ENCODE measurements at places on chromosomes 5 and 9. TPM values are rescaled to one million over a fixed set of nuclear protein-coding genes. Genes with fewer than 3 reads are reported as not detected.

DNA sequence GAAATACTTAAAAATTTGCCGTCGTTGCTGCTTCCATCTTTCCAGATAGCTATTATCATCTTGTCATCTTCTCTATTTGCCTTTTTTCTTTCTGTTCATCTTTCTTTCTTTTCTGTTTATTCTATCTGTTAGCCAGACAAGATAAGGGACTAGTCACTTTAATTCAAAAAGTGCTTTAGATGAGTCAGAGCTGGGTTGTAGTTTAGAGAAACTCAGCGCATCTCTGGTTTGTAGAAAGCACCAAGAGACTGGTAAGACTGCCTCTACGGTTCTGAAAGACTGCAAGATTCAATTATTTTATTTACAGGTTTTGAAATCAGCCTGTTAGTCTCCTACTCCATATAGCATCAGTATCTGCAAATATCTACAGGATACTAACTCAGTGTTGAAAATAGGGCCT lies 562.8 kb upstream of the RIOK2 start:
- no peak overlapping the region for H3K27ac ChIP-seq
- H3K27me3 ChIP-seq: no peaks in the 10 kb centered on the region
- H3K36me3 ChIP-seq: no peaks in the 10 kb centered on the region

- H3K4me3 ChIP-seq: no peak overlapping the region
- H3K27me3 ChIP-seq: peaks cover 96% of the 10 kb centered on the region
- DNase-seq: no peak
- no peak overlapping the region for H3K27ac ChIP-seq
- H3K36me3 ChIP-seq: no peaks in the 10 kb centered on the region
These were observed 104.0 kb downstream of the COL23A1 start for GRCh38 chr5:178486239-178486641.

DNA sequence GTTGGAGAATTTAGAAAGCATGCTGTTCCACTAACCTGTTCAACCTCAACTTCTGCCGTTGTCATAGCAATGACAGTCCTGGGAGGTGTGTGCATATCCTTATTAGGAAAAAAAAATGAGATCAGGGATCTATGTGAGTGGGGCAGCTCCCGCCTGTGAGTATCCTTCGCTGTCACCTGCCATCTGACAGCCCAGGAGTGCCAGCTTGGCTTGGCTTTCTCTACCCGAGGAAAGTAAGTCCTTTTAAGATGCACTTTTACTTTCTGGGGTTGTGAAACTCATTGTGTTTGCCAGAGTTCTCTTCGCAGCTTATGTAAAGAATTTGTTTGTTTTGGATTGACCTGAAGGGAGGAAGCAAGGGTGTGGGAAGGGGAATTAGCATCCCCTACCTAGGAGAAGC lies 21.8 kb downstream of the PCDHAC2 start:
- DNase-seq: peak; percentile 68

DNA sequence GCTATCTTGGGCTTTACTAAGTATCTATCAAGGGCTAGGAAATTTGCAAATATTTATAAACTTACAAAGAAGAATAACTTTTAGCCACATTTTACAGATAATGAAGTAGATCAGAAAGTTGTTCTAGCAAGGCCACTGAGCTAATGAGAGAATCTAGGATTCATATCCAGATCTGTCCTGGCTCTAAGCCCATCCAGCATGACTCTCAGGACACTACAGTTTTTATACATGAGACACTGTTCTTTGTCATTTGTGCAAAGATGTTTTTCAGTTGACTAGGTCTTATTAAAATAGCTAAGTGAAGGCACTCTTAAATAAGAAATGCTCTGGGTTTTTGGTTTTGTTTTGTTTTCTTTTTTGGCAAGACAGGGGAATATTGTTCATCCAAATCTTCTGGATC lies 273.1 kb downstream of the GABRB2 start:
- no peak overlapping the region for H3K4me3 ChIP-seq
- H3K4me1 ChIP-seq: no peaks in the 10 kb centered on the region
- H3K27ac ChIP-seq: no peak overlapping the region
- no peaks in the 10 kb centered on the region for H3K36me3 ChIP-seq
- no peak for DNase-seq
- no peaks in the 10 kb centered on the region for H3K27me3 ChIP-seq

DNA sequence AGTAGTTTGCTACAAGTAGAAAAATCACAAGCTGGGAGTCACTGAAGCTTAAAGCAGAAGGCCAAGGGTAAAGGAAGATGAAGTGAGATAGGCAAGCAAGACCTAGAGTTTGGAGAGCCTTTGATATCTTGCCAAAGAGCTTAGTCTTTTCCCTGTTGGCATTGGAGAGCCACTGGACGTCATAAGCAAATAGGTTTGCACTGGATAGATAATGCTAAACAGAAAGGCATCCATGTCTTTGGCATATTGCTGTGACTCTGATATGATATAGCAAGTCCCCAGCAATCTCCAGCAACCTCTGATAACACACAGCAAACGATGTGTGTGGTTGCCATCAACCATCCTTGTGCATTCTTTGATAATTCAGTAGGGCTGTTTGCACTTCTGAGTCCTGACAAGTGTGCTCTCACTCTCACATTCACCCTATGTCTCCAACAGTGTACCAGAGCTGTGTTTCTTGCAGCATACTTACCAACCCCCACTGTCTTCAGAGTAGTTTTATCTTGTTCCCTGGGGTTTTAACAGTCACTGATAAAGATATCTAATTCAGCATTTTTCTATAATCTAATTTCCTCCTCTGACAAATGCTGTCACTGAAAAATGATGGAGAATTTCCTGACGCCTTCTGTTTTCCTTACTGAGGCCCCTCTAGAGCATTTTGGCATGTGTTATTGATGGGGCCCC lies 16.9 kb upstream of the FREM1 start:
- no peaks in the 10 kb centered on the region for H3K4me1 ChIP-seq
- H3K4me3 ChIP-seq: no peak overlapping the region
- H3K36me3 ChIP-seq: no peaks in the 10 kb centered on the region

- H3K27ac ChIP-seq: no peak overlapping the region
- no peaks in the 10 kb centered on the region for H3K36me3 ChIP-seq
- no peak for DNase-seq
- H3K27me3 ChIP-seq: no peaks in the 10 kb centered on the region
These were observed 5.9 kb downstream of the EMB start for GRCh38 chr5:50435168-50435567.

- no peak overlapping the region for H3K27ac ChIP-seq
- H3K27me3 ChIP-seq: no peaks in the 10 kb centered on the region
- no peak for DNase-seq
- no peaks in the 10 kb centered on the region for H3K4me1 ChIP-seq
These were observed 73.5 kb upstream of the LRRTM2 start for GRCh38 chr5:138948471-138949222.

- DNase-seq: no peak
- H3K4me1 ChIP-seq: no peaks in the 10 kb centered on the region
- peaks cover 16% of the 10 kb centered on the region for H3K36me3 ChIP-seq
- H3K4me3 ChIP-seq: no peak overlapping the region
- no peaks in the 10 kb centered on the region for H3K27me3 ChIP-seq
- no peak overlapping the region for H3K27ac ChIP-seq
These were observed 64.4 kb downstream of the MCCC2 start for GRCh38 chr5:71651579-71651978.

DNA sequence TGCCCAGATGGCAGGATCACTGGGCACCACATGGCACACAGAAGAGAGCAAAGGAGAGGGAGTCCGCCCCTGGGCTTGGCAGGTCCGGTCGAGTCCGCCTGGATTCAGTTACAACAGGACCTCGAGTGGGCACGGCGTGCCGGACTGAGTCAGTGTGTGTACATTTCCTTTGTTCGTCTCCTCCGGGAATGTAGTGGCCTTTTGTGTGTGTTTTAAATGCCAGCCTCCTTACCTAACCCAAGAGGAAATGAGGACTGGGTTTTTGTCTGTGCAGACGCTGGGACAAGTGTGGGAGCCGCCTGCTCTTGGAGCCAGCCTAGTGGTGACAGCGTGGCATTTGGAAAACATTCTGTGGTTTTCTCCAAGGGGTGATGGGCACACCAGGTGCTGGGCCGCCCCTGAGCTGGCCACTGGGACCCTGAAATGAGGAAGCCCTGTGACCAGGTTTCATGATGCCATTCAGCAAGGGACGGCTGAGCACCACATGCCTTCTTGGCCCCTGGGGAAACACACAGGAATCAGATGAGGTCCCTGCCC lies 9.6 kb downstream of the NEK6 start:
- peak; percentile 88 for DNase-seq
- no peak overlapping the region for H3K4me3 ChIP-seq
- no peak overlapping the region for H3K27ac ChIP-seq

GRCh38 chr5:41686191-41686590 lies 175.8 kb upstream of the PLCXD3 start:
- H3K27ac ChIP-seq: no peak overlapping the region
- no peaks in the 10 kb centered on the region for H3K4me1 ChIP-seq
- no peaks in the 10 kb centered on the region for H3K27me3 ChIP-seq
- no peak overlapping the region for H3K4me3 ChIP-seq
- no peaks in the 10 kb centered on the region for H3K36me3 ChIP-seq
- no peak for DNase-seq

DNA sequence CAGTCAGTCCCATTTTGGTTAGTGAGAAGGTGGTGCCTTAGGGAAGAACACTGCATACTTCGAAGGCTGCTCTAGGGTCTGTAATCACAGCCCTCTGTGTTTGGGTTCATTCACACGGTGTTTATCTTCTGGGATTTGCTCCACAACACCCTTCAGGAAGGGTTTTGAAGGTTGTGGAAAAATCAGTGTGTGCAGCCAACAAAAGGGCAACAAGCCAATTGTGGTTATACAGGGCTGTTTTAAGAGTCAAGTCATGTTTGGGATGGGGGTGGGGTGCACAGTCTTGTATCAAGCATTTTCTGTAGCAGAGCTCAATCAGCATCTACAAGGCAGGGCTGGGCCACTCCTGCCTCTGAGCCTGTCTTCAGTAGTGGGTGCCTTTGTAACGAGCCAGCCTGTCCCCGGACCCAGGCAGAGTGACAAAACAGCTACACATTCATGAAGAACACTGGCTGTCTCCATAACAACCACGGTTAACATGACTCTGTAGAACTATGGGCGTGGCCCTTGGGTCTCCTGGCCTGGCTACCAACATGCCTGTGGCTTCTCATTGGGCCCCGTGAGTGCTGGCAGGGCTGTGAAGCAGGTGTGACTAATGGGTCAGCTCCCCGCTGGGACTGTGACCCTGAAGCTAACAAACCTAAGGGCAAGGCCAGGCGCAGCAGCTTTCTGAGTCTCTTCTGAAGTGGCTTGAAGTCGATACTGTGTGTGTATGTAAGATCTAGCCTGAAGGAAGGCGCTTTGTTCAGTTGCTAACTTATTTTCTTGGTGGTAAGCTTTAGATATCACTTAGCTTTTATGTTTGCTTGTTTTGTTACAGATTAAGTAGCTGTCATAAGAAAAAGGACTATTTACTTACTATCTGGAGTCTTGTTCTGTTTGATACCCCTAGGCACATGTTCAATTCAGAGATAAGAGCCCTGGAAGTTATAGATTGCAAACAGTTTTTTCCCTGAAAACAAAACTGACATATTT lies 27.9 kb upstream of the GOLM1 start:
- no peaks in the 10 kb centered on the region for H3K36me3 ChIP-seq
- H3K4me3 ChIP-seq: peak overlapping the region; percentile 30
- DNase-seq: peak; percentile 99

- peak; percentile 63 for DNase-seq
- peaks cover 17% of the 10 kb centered on the region for H3K4me1 ChIP-seq
- H3K27me3 ChIP-seq: no peaks in the 10 kb centered on the region
- no peaks in the 10 kb centered on the region for H3K36me3 ChIP-seq
These were observed 39.3 kb downstream of the NUDT12 start for GRCh38 chr5:103523319-103523718.

- no peak overlapping the region for H3K27ac ChIP-seq
- H3K27me3 ChIP-seq: no peaks in the 10 kb centered on the region
- H3K4me1 ChIP-seq: no peaks in the 10 kb centered on the region
- H3K4me3 ChIP-seq: no peak overlapping the region
- H3K36me3 ChIP-seq: peaks cover 5% of the 10 kb centered on the region
These were observed 7.8 kb downstream of the ENG start for GRCh38 chr9:127846443-127847177.

DNA sequence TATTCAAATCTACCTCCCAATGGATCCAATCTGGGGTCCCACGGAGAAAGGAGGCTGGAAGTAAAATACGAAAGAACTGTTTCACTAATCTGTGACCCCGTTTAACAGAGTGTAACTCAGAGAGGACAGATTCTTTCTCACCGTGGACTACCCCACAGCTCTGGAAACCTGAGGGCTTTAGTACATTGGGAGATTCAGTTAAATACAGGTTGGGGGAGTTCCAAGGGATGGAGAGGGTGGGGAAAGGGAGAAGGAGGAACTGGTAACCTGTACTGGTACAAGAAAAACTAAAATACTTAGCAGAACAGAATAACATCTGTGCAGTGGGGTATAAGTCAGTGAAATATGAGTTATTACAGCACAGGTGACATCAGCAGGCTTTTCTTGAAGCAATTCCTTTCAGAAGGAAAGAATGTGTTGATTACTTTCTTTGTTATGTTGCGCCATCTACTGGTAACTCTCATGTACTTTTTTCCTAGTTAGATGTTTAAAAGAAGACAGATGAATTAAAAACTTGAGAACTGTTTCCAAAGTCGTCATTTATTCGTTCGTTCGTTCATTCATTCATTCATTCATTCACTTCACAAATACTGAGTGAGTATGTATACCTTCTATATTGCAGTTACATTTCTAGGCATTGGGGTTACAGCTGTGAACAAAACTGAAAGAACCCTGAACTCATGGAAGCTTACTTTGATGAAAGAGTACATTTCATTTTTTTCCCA lies 30.0 kb upstream of the STOM start:
- no peak overlapping the region for H3K4me3 ChIP-seq
- no peaks in the 10 kb centered on the region for H3K27me3 ChIP-seq
- peak; percentile 68 for DNase-seq
- H3K27ac ChIP-seq: no peak overlapping the region
- H3K4me1 ChIP-seq: no peaks in the 10 kb centered on the region
- H3K36me3 ChIP-seq: no peaks in the 10 kb centered on the region

GRCh38 chr9:13485068-13485596 lies 205.6 kb upstream of the MPDZ start:
- no peak overlapping the region for H3K27ac ChIP-seq
- no peaks in the 10 kb centered on the region for H3K4me1 ChIP-seq
- H3K36me3 ChIP-seq: no peaks in the 10 kb centered on the region

- H3K27me3 ChIP-seq: peaks cover 5% of the 10 kb centered on the region
- no peaks in the 10 kb centered on the region for H3K36me3 ChIP-seq
- no peak for DNase-seq
- no peak overlapping the region for H3K27ac ChIP-seq
- H3K4me1 ChIP-seq: no peaks in the 10 kb centered on the region
These were observed 345.7 kb downstream of the TLE4 start for GRCh38 chr9:79917421-79917820.

DNA sequence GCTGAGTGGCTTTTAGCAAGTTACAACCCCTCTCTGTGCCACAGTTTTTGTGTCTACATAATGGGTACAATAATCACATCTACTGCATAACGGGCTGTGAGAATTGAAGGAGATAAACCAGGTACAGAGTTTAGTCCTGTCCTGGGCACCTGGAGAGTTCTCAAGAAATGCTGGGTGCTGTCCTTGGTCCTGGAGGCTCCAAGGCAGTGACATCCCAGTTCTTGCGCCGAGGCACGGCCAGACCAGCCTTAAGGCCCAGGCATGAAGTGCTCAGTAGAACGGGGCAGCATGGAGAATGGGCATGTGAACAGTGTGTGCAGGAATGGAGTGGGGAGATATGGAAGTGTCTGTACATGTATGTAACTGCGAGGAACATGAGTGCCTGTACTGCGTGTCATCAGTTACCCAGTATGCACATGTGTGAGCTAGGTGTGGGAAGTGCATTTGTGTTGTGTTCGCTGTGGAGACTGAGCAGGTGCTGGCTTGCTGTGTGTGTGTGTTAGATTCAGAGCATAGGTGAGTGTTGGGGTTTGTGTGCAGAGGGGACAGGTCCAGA lies 6.3 kb upstream of the UNC5A start:
- peaks cover 48% of the 10 kb centered on the region for H3K27me3 ChIP-seq
- no peak for DNase-seq
- H3K4me1 ChIP-seq: no peaks in the 10 kb centered on the region
- H3K4me3 ChIP-seq: no peak overlapping the region

Gene OBP2B
- not detected for total RNA-seq

Gene FPGS
- total RNA-seq: 152 TPM

Gene TCERG1
- total RNA-seq: 79.9 TPM

Gene PDE8B
- 1.8 TPM for total RNA-seq

Gene TLE1
- total RNA-seq: 80.9 TPM
